ENCODE measurements at places on chromosomes 6 and 20.

GRCh38 chr6:34096814-34097213 lies 49.1 kb downstream of the GRM4 start:
- DNase-seq = no peak

DNA sequence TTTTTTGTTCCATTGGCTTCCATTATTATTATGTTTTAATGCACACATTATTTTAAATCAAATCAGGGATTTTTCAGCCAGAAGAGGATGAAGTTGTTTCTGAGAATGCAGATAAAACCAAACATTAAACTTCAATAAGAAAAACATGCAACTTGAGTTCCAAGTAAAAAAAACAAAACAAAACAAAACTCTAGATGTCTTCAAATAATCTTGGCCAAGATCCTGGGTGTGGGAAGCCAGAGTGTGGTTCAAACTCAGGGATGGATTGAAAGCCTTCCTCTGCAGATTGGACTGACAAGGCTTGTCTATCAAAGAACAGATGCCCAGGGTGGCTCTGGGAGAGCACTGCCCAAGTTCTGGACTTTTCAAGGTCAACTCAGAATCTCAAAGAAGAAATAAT lies 134.1 kb downstream of the LCA5 start:
- no peak for DNase-seq

DNA sequence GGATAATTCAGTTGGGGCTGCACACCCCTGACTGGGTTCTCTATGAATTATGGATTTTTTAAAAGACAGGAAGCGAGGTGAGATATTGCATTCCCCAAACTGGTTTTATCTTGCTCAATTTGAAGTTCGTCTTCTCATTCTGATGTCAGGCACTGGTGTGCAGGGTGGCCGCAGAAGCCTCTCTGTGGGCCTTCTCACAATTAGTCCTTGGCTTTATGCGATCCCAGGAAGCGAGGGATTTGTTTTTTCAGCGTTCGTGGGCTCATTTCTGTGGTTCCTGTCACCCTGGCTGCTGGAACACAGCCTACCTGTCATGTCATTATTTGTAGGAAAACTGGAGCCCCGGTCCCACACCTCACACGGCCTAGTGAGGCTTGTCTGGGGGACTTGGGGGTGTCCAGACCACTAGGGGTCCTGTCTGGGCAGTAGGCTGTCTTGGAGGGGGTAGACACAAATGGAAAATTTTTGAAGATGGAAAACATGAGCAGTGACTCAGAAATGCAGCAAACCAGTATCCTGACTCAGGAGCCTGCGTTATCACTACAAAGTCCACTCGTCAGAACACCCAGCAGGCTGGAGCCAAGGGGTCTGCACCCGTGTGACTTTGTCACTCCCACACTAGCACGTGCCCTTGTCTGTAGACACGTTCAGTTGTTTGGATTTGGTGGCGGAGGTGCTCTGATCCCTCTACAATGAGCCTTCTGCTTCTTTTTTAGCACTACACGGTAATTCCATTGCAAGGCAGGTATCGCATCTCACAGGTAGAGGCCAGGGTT lies 42.2 kb downstream of the GNAS-AS1 start:
- DNase-seq = no peak

DNA sequence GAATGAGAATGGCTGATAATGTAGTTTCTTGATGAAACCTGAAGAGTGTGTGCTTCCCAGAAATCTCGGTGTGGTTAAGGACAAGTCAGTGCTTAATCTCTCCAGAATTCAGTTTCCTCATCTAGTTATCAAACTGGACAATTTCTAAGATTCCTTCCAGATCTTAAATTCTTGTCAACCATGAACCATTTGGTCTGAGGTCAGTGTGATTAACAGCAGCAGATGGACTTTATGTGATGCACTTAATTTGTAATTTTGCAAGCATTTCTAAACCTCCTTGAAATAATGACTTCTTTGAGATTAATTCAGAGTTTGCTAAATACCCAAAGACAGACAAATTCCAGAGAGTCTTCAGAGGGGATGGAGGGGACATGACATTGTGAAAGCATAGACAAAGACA lies 160.3 kb downstream of the KIF16B start:
- no peak for DNase-seq

DNA sequence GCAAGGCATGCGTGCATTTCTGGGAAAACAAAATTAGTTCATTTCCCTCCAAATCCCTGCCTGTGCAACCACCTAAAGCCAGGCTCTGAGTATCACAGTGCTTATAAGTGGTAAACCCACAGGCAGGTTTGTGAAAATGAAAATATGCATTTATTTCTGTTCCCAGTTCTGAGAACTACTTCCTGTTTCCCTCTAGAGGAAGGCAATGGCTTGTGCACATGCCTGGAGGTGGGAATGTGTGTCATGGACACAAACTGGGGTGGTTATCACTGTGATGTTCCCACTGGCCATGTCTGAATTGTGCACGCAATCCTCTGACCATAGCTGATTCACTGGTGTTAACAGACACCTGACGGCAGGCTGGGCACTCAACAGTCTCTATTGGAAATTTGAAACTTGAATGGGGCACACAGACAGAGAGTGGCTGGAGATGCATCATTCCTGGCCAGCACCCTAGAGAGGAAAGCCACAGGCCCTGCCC lies 26.3 kb downstream of the FAM110A start:
- DNase-seq = no peak

DNA sequence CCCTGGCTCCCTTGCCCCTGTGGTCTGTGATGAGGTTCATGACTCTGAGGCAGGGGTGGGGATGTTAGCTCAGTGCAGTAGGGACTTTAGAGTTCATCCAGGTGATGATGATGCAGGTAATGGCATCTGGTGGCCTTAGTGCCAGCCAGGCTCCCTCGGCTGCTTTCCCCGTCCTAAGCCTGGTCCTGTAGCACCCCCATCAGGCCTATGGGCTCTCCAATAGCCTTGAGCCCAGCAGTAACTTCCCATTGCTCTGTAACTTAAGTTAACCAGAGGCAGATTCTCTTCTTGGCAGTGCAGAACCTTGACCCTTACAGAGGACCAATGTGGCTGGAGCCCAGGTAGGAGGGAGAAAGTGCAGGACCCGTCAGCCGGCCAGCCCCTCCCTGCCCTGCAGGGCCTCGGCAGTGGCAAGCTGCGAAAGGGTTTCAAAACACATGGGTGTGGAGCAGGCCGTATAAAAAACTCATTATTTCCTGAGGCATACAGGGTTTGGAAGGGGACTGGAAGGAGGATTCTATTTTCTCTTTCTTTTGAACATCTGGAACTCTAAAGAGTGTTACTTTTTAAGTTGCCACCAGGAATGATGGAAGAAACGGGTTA lies 406.9 kb downstream of the CDH26 start:
- no peak for DNase-seq

DNA sequence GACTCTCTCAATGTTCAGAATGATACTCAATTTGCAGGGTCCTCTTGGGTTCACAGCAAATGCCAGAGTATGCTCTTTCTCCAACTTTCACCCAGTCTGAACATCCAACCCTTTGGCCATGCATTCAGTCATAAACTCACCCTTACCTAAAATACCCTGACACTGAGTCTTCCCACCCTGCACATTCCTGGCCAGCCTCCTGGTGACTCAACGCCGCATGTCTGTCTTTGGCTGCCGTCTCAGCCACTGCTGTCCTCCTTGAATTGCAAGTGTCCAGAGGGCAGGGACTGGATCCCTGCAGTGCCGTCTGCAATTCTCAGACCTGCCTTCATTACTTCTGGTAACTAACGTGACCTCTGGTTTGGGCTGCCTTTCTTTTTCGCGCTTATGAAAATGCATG lies 593.4 kb downstream of the QKI start:
- DNase-seq = no peak

GRCh38 chr6:56343295-56343694 lies 95.9 kb upstream of the COL21A1 start:
- no peak for DNase-seq

GRCh38 chr6:30216096-30216495 lies 2.9 kb upstream of the TRIM26 start:
- no peak for DNase-seq

- no peak for DNase-seq
Observed at GRCh38 chr20:51634877-51635276, 92.4 kb upstream of the NFATC2 start.

DNA sequence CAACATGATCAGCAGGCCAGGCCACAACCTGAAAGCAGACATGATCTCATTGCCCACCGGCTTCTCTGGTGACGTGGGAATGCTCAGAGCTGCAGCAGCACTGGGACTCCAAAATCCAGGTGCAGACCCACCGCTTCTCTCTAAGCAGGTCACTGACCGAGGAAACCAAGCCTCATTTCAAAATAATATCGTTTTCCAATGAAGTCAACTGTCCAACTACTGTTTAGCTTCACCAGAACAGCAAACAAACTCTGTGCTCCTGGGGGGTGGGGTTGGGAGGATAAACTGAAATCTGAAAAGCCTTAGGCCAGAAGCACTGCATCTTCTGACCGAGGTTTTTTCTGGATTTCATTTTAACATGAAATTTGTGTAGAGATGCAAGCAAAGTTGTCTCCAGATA lies at the start of gene GPLD1:
GPLD1 (minus strand) TSS at position 109 of the 400 bp plus-strand sequence; CDS start at position 42, 67 bp downstream.
- DNase-seq = no peak

- DNase-seq = no peak
Observed at GRCh38 chr20:9269280-9269971, 200.5 kb downstream of the PLCB4 start.

- no peak for DNase-seq
Observed at GRCh38 chr6:145139140-145139850, 596.0 kb downstream of the EPM2A start.

DNA sequence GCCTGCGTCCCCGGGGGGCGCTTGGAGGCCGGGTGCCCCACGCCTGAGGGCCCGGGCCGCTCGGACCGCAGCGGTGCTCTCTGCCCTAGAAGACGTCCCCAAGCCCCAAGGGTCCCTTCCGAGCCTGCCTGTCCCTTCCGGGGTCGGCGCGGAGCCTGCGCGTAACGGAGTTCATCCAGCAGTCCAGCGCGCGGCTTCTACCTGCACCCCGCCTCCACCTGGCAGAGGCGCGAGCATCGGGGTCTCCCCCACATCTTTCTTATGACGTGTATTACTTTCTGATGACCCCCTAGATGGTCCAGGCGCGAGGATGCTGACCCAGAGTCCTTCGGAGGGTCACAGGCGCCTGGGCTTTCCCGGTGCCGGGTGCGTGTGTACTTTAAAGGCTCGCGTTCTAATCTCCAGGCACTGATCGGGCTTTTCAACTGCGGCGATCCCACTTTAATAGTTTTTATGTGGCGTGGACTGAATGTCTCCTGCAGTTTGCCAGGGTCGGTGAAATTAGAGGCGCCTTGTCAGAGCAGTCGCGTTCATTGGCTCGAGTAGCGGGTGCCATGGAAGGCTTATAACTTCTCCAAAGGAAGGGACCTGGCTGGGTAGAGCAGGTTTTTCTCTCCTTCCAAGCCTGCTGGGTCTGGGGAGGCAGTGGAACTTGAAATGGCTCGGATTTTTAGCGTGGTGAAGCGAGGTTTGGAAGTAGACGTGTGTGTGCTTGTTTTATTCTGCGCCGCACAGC lies 912 bp downstream of the EYA4 start:
- DNase-seq = peak; percentile 4

GRCh38 chr20:35060168-35060567 lies 32.4 kb downstream of the TRPC4AP start:
- no peak for DNase-seq

DNA sequence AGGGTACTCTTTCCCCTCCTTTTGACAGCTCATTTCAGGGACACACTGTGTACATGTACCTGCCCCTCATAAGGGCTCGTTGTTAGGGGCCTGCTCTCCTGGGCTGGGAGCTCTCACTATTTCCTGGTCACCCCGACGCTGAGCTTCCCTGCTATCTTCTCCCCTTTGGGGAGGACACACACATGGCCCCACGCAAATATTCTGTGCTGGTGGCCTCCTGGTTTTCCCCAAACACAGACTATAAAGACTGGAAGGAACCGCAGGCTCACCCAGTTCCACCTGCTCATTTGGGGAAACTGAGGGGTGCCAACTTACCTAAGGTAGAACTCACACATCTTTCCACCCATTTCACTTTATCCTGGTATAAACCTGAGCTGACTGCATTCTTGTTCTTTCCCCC lies 301.4 kb upstream of the SUPT3H start:
- DNase-seq = no peak

- no peak for DNase-seq
Observed at GRCh38 chr6:124007266-124007665, 203.6 kb downstream of the NKAIN2 start.

DNA sequence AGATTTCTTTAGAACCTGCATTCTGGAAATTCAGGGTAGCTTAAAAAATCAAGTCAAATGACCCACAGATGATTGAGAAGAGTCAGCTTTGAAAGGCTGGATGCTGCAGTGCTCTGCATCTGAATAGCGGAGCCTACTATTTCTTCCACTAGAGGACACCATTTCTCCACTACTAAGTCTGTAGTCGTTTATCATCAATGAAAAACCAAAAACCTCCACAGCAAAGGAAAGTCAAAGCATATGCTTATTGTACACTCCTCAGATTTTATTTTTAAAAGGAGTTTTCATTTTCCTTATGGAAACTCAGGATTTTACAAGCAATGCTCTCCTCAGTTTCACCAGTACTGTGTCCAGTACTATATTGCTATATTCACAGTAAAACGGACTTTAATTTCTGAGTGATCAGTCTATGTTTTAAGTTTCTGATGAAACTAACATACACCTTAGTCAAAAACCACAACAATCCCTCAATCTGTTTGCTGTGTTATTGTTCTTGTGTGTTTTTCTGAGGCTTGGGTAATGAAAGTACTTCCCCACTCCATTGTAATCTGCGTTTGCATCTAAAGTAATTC lies 50.5 kb upstream of the ENPP5 start:
- DNase-seq = no peak

- DNase-seq = no peak
Observed at GRCh38 chr6:141464490-141464889, 668.2 kb upstream of the GJE1 start.

DNA sequence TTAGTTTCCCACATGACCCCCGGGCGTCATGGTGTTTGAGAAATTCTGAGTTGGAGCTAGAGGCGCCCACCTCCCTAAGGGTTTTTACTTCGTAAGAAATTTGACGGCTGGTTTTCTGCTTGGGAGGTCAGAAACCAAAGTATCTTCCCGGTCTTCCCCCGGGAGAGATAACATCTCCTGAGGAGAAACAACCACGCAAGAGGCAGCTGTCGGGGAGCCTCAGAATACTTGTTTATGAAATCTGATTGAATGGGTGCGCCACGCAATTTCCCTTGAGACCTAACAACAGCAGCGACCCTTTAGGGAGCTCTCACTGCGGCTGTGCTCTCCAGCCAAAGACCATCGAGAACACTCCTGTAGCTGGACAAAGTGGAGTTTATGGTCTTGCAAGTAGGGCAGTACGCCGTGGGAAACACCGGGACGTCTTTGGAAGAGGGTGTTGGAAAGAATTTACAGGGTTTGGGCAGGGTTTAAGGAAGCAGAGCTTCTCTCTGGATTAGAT lies 608 bp upstream of the EIF2S2 start:
- no peak for DNase-seq

All from GM12892 (cell line).